Activated CD4-positive, alpha-beta T cell treated with anti-CD3 and anti-CD28 coated beads, Interleukin-2, Interleukin-6, amounts not matched to agents 100 ng/mL and 50 ng/mL, durations not matched to agents 16 hours and 8 hours (primary cell): ENCODE measurements at places on chromosomes 5 and 9.
A peak's percentile ranks its signal among the peaks of the same experiment; 100 is the strongest.

DNA sequence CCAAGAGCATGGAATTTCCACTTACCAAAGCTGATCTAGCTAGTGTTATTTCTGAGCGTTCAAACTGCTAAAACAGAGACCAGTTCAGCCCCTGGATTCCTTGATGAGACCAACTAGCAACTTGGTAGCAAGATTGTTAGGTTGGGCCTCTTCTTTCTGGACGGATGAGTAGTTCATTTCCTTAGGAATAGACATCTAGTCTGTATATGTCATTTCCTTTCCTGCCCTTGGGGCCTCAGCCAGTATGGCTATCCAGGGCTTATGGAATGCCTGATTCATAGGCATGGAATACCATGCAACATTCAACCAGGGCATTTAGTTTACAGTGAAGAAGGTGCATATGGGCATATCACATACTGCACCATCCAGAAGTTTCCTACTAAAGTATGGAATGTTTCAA, 14.5 kb upstream of the LPAR1 start:
- DNase-seq, result no peak

- no peak for DNase-seq
These were observed 27.4 kb upstream of the RFX3 start for GRCh38 chr9:3553076-3553765.

GRCh38 chr5:172299916-172300439, 16.4 kb upstream of the UBTD2 start:
- DNase-seq, result no peak

DNA sequence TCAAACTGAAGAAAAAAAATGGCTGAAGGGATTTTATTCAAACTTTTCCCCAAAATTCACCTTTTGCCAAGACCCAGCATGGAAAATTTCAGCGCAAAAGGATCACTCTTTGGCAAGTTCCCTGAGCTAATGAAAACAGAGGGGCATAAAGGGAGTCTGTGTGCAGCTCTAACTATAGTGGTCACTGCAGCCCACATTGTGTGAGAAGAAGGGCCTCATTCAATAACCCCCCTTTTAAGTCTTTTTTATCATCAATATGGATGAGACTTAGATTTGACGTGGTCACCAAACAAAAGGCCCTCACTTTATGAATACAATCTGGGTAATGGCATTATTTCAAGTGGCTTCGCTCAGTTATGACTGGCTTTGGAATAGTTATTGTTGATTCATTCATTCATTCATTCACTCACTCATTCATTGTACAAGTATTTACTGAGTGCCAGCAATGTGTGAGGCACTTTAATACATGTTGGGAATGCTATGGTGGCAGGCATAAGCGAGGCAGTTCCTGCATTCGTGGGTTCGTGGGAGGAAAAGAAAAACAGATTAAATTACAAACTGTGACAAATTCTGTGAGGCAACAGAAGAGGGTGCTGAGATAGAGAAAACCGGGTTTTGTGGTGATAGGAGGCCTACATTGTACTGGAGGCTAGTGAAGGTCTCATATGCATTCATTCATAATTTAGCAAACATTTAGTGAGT, 145.7 kb upstream of the KLF4 start:
- DNase-seq, result no peak

GRCh38 chr5:75169516-75169915, 67.2 kb downstream of the ANKRD31 start:
- no peak for DNase-seq

DNA sequence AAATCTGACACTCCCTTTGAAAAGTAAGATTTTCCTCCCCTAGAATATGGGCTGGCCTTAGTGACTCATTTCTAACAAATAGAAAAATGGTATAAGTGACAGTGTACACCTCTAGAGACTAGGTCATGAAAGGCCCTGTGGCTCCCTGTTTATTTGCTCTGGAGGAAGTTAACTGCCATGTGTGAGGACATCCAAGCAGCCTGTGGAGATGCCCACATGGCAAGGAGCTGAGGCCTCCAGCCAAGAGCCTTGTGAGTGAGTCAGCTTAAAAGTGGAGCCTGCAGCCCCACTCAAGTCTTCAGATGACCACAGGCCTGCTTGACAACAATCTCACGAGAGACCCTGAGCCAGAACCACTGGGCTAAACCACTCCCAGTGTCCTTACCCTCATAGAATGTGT, 128.1 kb upstream of the LHFPL2 start:
- DNase-seq, result peak; percentile 3

DNA sequence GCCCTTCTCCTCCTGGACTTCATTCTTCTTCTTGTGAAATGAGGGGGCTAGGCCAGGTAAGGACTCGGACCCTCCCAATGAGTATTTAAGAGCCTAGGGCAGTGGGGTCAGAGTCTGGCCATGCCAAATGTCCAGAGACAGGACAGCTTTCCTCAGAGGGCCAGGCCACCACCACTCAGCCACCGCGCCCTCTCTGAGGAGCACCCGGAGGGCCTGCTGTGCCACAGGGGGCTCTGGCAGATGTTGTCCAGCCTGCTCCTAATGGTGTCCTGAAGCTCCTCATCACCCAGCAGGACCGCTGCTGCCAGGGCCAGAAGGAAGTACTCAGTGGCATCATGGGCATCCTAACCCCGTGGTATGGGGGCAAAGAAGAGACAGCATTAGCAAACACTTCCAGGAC, 58.3 kb downstream of the SH3TC2 start:
- DNase-seq, result no peak

DNA sequence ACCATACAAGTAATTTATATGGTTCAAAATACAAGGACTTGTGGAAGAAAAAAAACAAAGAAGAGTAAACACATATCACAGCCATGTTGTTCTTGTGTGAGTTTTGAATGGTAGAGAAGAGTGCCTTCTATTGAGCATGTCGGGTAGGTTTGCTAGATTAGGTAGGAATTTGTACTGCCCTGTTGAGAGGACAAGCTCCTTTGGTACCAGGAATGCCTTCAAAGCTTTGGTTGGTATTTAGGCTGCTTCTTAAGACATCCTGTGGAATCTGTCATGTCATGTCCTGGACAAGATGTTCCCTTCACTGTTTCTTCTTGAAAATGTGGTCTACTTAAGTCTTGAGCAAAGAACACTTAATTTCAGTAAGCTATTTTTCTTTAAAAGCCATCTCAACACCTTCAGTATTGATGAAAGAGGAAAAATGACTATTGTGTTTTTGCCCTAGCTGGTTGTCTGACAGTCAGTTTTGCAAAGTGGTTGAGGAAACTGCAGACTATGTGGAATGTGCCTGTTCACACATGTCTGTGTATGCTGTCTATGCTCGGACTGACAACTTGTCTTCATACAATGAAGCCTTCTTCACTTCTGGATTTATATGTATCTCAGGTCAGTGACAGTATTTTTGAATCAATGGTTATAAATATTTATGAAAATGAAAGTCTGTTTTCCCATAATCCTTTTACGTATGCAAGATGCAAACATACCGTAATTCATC, 296.9 kb downstream of the ADGRV1 start:
- DNase-seq, result no peak

DNA sequence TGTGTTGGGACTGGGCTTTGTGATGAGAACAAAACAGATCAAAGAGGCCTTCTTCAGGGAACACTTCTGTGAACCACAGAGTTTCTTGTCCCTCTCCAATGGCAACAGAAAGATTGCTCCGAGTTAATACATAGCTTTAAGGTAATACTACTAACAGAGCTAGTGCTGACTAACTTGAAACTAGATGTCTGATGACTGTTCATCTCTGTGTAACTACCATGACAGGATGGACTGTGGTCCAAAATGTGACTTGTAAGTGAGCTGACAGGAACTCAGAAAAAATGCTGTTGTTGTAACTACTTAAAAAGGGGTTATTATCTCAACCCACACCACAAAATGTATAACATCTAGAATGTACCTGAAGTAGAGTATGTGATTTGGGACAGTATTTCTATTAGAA, 630.2 kb upstream of the DMAC1 start:
- peak; percentile 59 for DNase-seq

DNA sequence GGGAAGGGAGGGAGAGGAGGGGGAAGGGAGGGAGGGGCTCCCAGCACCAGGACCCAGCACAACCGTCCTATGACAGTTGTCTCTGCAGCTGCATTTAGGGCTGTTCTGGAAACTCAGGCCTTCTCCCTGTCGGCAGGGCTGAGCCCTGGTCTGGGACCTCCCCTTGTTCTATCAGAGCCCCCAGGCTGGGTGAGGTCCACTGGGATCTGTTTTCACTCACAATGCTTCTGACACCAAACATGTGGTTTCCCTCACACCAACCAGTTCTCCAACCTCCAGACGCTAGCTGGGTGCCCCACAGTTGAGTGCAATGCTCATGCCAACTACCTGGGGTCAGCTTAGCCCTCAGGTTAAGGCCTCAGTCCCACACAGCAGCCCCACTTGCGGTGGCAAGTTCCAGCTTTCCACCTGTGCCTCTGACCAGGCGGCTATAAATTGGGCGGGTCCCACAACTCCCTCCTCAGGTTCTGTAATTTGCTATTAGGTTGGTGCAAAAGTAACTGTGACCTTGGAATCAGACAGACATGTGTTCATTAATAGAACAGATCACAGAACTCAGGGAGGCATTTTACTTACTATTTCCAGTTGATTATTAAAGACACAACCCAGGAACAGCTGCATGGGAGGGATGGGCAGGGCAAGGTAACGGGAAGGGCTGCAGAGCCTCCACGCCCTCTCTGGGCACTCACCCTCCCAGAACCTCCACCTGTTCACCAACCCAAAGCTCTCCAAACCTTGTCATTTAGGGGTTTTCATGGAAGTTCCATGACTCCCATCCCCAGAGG, 13.5 kb downstream of the ADAMTS2 start:
- no peak for DNase-seq

DNA sequence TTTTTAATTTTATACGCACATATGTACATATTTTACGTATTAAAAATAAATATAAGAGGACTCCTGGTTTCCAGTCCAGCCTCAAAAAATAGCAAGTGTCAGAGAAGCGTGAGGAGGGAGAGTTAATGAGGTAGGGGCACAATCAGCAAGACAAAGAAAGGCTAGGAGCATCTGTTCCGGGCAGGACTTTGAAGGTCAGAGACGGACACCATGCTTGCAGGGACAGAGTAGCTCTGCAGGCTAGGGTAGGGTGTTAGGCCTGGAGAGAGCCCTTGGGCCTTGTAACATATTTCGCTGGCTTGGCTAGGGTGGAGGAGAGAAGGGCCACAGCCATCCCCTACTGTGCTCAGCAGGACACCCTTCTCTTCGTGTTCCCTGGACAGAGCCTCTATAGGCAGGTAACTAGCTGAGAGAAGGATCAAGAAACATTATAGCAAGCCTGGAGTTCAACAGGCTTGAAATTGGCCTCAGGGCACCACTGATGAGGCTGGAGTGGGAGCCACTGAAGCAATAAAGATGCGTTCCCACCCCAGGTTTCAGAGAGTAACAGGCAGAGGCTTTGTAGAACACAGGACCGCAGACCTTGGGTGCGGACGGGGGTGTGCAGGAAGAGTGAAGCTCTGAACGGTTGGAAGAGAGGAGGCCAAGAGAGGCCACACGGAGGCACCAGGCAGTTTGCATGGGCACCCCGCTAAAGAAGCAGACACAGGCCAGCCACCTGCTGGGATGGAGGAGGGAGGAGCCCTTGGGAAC, 9.7 kb upstream of the IPPK start:
- no peak for DNase-seq

DNA sequence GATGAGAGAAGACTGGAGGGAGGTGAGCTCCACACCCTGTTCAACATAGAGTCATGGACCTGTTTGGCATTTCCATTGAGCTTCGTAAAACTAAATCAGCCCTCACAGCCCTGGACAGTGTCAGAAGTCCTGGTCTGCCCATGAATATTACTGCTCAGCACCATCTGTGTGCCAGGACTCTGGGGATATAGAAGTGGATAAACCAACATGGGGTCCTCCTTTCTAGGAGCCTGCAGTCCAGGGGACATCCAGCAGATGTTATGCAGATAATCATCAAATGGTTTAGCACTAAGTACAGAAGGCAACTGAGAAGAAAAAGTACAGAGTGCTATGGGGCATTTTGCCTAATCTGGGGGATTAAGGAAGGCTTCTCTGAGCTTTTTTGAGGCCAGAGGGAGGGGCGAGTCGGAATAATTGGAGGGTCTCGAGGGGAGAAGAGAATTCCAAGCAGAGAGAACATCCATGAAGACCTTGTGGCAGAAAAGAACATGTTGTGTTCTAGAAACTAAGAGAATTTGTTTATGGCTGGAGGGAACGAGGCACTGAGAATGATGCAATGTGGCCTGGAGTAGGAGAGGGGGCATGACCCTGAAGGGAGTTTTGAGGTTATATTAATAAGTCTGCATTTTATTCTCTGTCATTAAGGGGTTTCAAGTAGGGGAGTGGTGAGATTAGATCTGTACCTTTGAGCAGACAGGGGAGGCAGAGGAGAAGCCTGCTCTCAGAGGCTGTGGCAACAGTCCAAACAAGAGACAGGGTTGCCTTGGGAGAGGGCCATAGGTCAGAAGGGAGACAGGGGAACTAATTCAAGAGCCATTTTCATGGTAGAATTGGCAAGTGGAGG, 63.5 kb upstream of the SLC2A8 start:
- no peak for DNase-seq

DNA sequence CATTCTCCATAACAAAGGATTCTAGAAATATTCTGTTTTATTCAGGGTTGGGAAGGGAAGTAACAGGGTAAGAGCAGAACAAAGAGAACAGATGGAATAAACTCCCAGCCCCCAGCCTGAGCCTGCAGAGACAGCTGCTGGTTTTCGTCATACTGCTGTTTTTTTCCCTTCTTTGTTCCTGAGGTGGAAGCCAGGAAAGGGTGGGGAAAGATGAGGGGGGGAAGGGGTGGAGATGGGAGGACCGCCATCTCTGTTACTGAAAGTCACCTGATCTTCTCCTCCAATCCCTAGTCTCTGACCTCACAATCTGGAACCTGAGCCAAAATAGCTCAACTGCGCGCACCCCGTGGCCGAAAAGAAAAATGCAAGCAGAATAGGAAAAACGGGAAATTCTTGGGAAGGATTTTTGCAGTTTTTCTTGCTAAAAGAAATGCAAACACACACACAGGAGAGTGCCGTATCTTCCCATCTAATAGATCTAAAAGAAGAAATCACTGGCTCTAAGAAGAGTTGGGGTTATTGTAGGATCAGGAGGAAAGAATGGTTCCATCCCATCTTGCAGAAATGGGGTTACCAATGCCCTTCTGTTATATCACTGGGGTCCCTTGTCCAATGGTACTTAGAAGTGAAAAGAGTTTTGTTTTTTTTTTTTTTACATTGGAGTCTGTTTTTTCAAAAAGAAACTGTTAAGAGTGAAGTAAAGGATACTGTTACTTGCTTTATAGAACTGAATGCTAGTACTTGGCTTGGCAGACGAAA, 57.9 kb downstream of the DIAPH1 start:
- no peak for DNase-seq

- no peak for DNase-seq
These were observed 105.1 kb downstream of the ADCY2 start for GRCh38 chr5:7501061-7501460.

- no peak for DNase-seq
These were observed at the start of gene PTGS1 for GRCh38 chr9:122370869-122371755. Gene PTGS1 (plus strand): TSS chr9:122371024. CDS start chr9:122371085, 61 bp downstream.

- DNase-seq, result no peak
These were observed 204.8 kb upstream of the OTULINL start for GRCh38 chr5:14376789-14377188.

GRCh38 chr5:148511810-148512347, 128.1 kb downstream of the FBXO38 start:
- DNase-seq, result peak; percentile 1

DNA sequence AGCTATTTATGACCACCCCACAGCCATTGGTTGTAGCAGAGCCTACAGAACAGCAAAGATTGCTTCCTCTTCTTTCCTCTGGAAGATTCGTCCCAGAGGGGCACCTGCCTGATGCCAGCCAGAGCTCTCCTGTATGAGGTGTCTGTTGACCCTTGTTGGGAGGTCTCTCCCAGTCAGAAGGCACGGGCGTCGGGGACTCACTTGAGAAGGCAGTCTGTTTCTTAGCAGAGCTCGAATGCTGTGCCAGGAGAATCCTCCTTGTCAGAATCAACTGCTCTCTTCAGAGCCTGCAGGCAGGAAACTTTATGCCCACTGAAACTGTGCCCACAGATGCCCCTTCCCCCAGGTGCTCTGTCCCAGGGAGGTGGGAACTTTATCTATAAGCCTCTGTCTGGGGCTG, 479.5 kb upstream of the IZUMO3 start:
- DNase-seq, result no peak
